ENCODE measurements at places on chromosomes 12 and 14. TPM values are rescaled to one million over a fixed set of nuclear protein-coding genes. Genes with fewer than 3 reads are reported as not detected.

Gene ASIC1
- total RNA-seq = 0.08 TPM

Gene RASSF9
- 1.0 TPM for total RNA-seq

Gene FAIM2
- total RNA-seq = not detected

Gene LGMN
- 192 TPM for total RNA-seq

Gene OAS1
- total RNA-seq = 20.5 TPM

Gene LTBR
- 15.8 TPM for total RNA-seq

Gene EIF2S3B
- total RNA-seq = 0.51 TPM

Gene RHOJ
- total RNA-seq = 1.0 TPM

Gene POTEG
- not detected for total RNA-seq

Gene IL26
- total RNA-seq = not detected

Gene NOXRED1
- 0.50 TPM for total RNA-seq

Gene CCDC196
- not detected for total RNA-seq

Gene TGFB3
- 5.8 TPM for total RNA-seq

Gene NEDD8
- 32.3 TPM for total RNA-seq

Gene SERPINA6
- 188 TPM for total RNA-seq
